ENCODE measurements at places on chromosomes 2 and 18.

DNA sequence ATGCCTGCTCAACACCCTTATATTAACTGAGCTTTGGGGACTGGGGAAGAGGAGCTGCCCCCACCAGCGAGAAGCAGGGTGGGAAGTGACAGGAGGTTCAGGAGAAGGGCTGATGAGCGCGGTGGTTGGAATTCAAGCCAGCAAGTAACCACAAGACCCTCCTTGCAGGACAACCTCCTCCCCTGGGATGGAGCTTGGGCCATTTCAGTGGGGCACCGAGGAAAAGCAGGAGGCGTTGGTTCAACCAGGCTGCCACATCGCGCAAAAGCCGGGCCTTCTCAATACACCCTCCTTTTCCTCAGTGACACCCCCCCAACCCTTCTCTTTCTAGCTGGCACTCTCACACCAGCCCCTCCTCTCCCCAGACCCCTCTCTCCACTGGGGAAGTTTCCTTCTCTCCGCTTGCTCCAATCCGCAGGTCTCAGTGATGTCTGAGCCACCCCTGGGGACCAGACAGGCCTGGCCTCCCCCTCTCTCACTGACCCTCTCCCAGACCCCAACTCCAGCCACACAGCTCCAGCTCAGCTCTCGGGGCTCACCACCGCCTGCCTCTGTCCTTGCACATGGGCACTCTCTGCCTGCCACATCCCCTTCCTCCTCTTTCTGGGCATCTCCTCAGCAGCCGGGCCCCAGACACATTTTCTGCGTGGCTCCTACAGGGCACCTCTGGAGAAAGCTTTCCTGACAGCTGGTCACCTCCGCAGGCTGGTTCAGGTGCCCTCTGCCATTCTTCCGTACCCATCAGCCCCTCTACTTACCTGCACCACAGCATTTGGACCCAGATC lies 44.5 kb downstream of the KCNF1 start:
- DNase-seq = no peak

DNA sequence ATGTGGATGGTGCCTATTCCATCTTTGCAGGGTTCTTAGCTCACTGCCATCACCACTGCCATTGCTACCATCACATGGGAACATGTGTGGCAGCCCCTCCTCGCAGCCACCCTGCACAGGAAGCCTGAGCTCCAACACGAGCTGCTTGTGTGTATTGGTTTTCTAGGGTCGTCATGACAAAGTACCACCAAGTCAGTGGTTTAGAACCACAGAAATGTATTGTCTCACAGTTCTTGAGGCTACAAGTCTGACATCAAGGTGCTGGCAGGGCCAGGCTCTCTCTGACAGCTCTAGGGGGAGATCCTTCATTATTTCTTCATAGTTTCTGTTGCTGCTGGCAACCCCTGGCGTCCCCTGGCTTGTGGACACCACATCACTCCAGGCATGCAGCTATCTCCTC lies 10.3 kb upstream of the IL1R2 start:
- no peak for DNase-seq

GRCh38 chr2:99348173-99348572 lies 11.0 kb downstream of the EIF5B start:
- DNase-seq = no peak

GRCh38 chr18:47793609-47794008 lies 136.8 kb downstream of the SMAD2 start:
- no peak for DNase-seq

GRCh38 chr2:186339716-186340115 lies 146.3 kb upstream of the ZC3H15 start:
- no peak for DNase-seq

GRCh38 chr2:156116113-156116512 lies 216.4 kb downstream of the NR4A2 start:
- no peak for DNase-seq

- no peak for DNase-seq
Measured at GRCh38 chr2:186303091-186303490, 183.0 kb upstream of the ZC3H15 start.

DNA sequence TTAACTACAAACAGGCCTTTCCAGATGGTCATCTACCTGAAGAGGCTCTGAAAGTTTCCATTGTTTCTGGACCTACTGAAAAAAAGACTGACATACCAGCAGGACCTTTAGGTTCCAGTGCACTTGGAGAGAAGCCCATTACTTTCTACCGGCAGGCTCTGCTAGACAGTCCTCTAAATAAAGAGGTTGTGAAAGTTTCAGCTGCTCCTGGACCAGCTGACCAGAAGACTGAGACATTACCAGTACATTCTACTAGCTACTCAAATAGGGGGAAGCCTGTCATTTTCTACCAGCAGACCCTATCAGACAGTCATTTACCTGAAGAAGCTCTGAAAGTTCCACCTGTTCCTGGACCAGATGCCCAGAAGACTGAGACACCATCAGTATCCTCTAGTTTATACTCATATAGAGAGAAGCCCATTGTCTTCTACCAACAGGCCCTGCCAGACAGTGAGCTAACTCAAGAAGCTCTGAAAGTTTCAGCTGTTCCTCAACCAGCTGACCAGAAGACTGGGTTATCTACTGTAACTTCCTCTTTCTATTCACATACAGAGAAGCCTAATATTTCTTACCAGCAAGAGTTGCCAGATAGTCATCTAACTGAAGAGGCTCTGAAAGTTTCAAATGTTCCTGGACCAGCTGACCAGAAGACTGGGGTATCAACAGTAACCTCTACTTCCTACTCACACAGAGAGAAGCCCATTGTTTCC lies 65.8 kb downstream of the ALMS1 start:
- no peak for DNase-seq

- DNase-seq = no peak
Measured at GRCh38 chr2:241762933-241763369, 13.7 kb upstream of the GAL3ST2 start.

All from smooth muscle cell of the brain vasculature (primary cell).